ENCODE measurements at places on chromosomes 12 and 14. TPM values are rescaled to one million over a fixed set of nuclear protein-coding genes. Genes with fewer than 3 reads are reported as not detected.

- H3K36me3 ChIP-seq = no peaks in the 10 kb centered on the region
- no peak overlapping the region for H3K4me3 ChIP-seq
- H3K4me1 ChIP-seq = no peaks in the 10 kb centered on the region
Observed at GRCh38 chr12:44227616-44228015, 391.7 kb downstream of the TMEM117 start.

- H3K4me1 ChIP-seq = peaks cover 25% of the 10 kb centered on the region
- H3K27me3 ChIP-seq = peaks cover 5% of the 10 kb centered on the region
- H3K36me3 ChIP-seq = no peaks in the 10 kb centered on the region
- no peak for DNase-seq
- peak overlapping the region; percentile 45 for H3K27ac ChIP-seq
- H3K4me3 ChIP-seq = no peak overlapping the region
Observed at GRCh38 chr14:24329736-24330135, 5.1 kb downstream of the ADCY4 start.

Gene C14orf39
- total RNA-seq = not detected

DNA sequence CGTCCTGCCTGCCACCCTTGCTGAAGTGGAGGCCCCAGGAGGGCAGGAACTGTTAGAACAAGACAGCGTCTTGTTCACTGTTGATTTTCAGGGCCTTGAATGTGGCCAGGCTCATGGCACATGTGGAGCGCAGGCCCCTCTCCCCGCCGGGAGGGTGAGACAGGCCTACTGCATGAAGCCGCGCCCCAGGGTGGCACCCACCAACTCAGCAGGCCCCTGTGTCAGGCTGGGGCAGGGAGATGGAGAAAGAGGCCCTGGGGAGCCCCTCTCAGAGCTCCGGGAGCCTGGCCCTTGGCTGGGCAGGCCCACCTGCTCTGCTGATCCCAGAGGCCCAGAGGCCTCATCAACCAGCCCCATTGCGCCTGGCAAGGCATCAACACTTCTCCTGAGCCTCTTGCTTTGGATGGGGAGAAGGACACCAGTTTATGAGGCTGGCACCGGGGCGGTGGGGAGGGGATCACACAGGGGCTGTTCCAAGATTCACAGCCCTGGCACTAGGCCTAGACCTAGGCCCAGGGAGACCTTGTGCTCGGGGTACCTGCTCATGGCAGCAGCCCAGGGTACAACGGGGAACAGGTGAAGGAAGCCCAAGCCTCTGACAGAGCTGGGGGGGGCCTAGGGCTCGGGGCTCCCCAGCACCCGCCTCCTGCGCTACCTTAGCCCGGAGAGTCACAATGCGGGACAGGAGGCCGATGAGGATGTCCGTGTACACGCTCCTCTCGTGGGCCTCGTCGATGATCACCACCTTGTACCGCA is 18.1 kb downstream of the DHX37 start:
- H3K4me1 ChIP-seq = no peaks in the 10 kb centered on the region
- no peak overlapping the region for H3K27ac ChIP-seq
- no peaks in the 10 kb centered on the region for H3K27me3 ChIP-seq
- H3K36me3 ChIP-seq = no peaks in the 10 kb centered on the region
- H3K4me3 ChIP-seq = no peak overlapping the region

DNA sequence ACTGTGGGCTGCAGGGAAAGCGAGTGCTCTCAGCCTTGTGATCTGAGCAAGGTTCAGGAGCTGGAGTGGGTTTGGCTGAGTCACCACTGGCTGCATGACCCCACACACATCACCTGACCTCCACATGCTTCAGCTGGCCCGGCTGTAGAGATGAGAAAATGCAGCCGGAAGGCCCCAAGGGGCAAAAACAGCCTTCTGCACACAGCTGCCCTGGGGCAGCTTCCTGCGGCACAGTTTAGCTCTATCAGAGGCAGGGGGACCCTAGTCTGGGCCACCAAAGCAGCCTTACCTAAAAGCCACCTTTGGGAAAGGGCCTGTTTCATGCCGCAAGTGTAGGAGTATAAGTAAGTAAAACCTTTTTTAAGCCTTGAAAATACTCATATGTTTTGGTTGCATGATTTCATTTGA is 123.3 kb downstream of the SSPN start:
- no peaks in the 10 kb centered on the region for H3K27me3 ChIP-seq
- H3K36me3 ChIP-seq = no peaks in the 10 kb centered on the region
- H3K4me1 ChIP-seq = no peaks in the 10 kb centered on the region
- H3K4me3 ChIP-seq = no peak overlapping the region

Data from Peyer's patch (tissue), 4 donors.